Cerebellum (tissue), 4 donors: ENCODE measurements at places on chromosomes 6 and 20.

GRCh38 chr20:31875671-31876070 lies 5.2 kb downstream of the TTLL9 start:
- DNase-seq, result no peak

GRCh38 chr6:38445336-38445735 lies 194.4 kb downstream of the BTBD9 start:
- no peak for DNase-seq

GRCh38 chr6:3788408-3789017 lies 37.0 kb upstream of the PXDC1 start:
- DNase-seq, result no peak

DNA sequence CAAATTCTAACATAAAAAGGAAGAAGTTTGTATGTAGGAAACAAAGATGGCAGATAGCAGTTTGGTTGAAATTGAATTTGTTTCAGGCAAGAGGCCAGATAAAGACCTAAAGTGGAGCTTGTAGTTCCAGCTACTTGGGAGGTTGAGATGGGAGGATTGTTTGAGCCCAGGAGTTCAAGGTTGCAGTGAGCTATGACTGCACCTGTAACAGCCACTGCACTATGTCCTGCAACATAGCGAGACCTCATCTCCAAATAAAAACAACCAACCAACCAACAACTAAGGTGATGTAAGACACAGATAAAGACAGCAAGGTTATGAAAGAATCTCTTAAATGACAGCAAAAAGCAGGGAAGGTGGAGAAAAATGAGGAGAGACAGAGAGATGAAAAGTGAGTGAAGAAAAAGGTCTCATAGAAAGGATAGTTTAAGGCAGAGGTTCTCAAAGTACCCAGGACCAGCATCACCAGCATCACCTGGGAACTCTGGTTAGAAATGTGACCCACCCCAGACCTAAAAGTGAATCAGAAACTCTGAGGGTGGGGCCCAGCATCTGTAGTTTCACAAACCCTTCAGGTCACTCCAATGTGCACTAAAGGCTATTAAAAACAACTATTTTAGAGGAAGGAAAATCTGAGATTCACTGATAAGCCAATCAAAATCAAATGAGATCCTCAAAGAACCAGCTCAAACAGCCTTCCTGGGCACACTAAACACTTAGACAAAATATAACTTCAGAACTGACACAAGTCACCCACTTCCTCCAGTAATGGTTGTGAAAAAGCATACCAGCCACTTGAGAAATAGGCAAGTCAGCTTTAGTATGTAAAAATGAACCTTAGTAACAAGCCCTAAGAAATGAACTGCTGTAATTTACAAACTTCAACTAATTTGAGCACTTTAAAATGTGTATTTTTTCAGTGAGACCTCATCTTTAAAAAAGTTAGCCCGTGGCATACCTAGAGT lies 57.6 kb downstream of the FAM184A start:
- DNase-seq, result no peak

GRCh38 chr6:100622907-100623692 lies 158.4 kb upstream of the SIM1 start:
- no peak for DNase-seq

- no peak for DNase-seq
Measured at GRCh38 chr6:107396211-107396610, 63.2 kb downstream of the PDSS2 start.

DNA sequence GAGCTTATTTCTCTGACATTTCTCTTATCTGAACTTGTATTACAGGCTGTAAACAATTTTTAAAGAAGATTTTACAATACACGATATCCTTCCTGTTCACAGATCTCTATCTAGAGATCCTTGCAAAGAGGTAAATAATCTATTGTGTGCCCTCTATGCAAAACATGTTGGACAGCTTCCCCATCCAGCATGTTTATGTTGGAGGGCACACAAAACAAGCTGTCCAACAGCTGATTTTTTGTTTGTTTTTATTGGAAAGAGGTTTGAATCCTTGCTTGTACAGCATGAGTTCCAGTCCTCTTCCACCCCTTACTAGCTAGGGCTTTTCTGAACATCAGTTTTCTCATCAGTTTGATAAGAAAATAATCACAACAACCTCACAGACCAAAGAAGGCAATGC lies 62.3 kb upstream of the SYNDIG1 start:
- DNase-seq, result no peak

DNA sequence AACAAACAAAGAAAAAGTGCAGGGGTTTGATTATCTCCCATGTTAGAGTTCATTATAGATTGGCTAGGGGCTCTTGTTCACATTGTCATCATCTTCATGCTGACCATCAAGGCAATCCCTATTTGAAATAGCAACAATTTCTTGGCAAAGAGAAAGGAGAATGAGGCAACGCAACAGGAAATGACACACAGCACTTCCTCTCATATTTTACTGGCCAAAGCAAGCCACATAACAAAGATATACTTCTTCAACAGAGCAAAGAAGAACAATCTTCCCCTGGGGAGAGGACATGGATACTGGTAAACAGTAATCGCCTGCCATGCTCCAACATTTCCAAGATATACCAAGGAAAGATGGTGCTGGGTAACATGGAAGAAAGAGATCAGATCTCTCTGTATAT lies 29.8 kb downstream of the EPM2A start:
- DNase-seq, result no peak
